Panc1 (cell line): ENCODE measurements at places on chromosomes 6 and 20. TPM values are rescaled to one million over a fixed set of nuclear protein-coding genes. Genes with fewer than 3 reads are reported as not detected.

The CD40 gene
- total RNA-seq: 14.1 TPM

The ERVFRD-1 gene
- total RNA-seq: not detected

The LINC00237 gene
- total RNA-seq: not detected

The FOXC1 gene
- 6.7 TPM for total RNA-seq

The UBE2C gene
- total RNA-seq: 173 TPM

DNA sequence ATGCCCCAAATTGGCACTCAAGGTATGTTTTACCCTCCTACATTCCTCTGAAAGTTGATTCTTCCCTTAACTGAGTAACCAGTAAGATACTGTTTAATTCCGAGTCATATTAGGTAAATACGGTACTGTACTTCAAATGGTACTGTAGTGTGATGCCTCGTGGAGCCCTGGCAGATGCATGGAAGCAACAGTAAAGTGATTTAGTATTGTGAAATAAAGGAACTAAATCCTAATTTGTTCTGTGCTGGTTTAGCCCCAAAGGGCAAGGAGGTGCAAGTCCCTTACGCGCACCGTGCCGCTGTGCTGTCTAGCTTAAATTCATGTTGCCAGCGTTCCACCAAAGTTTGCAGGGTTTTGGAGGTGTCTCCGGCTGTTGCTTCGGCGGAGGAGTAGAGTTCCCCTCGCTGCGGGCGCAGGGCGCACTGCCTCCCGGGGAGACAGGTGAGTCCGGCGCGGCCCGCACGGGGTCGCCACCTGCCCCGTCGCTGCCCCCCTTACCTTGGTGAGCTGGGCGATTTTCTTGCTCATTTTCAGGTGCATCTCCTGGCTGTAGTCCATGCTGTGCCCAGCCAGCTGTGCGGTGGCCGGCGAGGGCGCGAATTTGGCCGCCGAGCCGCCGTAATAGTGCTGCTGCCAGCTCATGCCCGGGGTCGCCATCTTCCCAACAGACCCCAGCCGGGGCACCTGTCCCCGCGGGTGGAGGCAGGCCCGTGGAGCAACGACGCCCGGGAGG, 655 bp downstream of the FAM184A start:
- DNase-seq: peak; percentile 18

- DNase-seq: no peak
These were observed 123.9 kb upstream of the NXT1 start for GRCh38 chr20:23226612-23227265.

GRCh38 chr6:17093686-17094085, 8.2 kb upstream of the STMND1 start:
- no peak for DNase-seq

GRCh38 chr6:93828553-93828952, 409.2 kb upstream of the EPHA7 start:
- DNase-seq: no peak

DNA sequence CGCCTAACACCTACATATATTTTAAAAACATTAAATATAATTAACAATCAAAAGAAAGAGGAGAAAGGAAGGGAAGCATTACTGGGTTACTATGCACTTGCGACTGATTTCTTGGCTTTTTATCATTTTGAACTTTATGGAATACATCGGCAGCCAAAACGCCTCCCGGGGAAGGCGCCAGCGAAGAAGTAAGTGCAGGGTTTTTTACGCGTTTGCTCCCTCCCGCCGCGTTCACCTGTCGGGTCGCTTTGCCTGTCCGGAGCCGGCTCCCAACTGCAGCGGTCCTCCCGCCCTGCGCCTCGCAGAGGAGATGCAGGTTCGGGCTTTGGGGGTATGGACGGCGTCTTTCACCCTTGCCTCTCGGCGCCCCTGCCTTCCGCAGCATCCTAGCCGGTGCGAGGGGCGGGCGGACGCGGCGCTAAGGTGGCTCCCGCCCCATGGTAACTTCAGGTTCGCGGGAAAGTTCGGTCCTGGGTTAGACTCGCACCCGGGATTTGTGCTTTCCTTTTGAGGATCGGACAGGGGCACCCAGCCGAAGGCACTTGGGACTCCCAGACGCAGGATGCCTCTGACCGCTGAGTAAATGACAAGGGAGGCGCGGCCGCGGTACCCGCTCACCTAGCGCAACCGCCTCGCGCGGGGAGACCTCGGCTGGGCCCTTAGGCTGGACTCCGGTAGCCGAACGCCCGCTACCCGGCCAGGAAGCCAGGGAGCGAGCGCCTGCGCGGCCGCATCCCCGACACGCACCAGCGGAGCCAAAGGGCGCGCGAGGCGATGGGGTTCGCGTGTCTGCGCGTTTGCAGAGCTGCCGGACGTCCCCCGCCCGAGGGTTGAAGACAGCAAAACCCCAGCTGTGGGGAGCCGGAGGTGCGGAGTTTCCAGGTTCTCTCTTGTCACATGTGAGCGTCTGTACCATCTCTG, 891 bp downstream of the RSPO3 start:
- no peak for DNase-seq

GRCh38 chr6:387293-387741, 4.2 kb upstream of the IRF4 start:
- no peak for DNase-seq

GRCh38 chr6:50185006-50185405, 135.3 kb upstream of the DEFB112 start:
- DNase-seq: no peak

DNA sequence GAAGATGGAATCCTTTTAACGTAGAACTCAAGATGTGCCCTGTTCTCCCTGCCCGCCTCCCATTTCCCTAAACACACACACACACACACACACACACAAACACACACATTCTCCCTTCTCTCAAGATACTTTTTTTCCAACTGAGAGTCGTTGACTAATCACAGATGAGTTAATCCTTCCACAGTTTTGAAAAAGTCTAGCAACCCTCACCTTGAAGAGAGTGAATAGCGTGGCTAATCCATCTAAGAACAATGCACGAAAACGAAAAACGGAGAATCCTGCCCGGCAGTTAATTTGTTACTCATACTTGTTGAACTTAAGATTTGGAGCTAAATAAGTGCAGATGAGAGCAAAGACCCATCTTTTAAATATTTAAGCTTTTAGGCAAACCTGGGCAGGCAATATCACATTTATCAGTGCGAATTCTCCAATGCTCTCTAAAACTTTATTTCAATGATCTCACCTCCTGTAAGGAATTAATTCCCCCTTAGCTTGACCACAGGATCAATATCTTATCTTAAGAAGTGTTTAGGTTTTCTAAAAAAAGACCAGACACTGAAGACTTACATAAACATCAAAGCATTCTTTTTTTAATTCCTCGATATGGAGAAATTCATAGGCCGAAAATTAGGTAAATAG, 1.1 kb downstream of the AGPAT4 start:
- DNase-seq: no peak

DNA sequence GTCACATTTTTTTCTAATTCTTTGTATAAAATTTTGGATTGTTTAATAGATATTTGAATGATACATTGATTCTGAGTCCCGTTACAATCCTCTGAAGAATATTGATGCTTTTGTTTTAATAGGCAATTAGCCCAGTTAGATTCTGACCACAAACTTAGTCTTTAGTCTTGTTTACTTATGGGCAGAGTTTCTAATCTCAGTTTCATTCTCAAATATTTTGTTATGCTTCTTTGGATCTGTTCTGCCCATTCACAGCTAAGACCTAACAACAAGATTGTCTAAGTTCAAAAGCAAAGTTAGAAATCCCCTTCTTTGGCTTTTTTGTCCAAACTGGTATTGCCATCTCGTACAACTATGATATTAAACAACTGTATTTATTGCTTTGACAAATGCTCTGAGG, 58.0 kb downstream of the TBXT start:
- DNase-seq: no peak

DNA sequence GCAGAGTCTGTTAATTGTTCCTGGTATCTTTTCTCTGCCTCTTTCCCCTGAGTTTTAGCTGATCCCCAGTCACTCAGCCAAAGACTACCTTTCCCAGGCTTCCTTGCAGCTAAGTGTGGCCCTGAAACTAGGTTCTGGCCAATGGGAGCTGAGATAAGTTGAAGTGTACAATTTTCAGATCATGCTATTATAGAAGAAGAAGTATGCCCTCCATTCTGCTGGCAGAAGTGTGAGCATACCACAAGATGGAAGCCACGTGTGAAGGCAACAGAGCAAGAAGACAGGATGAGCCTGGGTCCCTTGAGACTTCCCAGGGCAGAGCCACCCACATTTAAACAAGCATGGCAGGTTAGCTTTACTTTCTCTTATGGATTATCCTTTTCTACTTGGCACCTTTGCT, 273.2 kb downstream of the HIVEP2 start:
- no peak for DNase-seq

DNA sequence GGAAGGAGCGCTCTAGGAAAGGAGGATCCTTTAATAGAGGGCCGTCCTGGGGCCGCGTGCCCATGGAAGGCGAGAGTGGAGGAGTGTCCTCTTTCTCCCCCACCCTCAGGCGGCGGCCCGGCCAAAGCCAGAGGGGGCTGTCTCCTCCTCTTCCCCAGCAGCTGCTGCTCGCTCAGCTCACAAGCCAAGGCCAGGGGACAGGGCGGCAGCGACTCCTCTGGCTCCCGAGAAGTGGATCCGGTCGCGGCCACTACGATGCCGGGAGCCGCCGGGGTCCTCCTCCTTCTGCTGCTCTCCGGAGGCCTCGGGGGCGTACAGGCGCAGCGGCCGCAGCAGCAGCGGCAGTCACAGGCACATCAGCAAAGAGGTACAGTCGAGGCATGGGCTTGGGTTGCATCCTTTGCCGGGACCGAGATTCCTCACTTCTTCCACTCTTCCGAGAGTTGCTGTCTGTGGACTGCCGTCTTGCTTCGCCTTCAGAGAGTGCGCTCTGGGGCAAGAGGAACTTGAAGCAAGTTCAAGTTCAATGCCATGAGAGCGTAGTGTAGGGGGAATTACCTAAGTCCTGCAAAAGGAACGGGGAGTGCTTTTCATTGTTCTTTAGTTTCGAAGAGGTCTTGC, at the start of gene LAMA2:
Gene LAMA2, plus strand, starts transcription at position 148 of the 621 bp plus-strand sequence. Its CDS starts 108 bp downstream, at position 256.
- DNase-seq: no peak

- DNase-seq: no peak
These were observed 28.1 kb downstream of the NFYA start for GRCh38 chr6:41100871-41101287.

DNA sequence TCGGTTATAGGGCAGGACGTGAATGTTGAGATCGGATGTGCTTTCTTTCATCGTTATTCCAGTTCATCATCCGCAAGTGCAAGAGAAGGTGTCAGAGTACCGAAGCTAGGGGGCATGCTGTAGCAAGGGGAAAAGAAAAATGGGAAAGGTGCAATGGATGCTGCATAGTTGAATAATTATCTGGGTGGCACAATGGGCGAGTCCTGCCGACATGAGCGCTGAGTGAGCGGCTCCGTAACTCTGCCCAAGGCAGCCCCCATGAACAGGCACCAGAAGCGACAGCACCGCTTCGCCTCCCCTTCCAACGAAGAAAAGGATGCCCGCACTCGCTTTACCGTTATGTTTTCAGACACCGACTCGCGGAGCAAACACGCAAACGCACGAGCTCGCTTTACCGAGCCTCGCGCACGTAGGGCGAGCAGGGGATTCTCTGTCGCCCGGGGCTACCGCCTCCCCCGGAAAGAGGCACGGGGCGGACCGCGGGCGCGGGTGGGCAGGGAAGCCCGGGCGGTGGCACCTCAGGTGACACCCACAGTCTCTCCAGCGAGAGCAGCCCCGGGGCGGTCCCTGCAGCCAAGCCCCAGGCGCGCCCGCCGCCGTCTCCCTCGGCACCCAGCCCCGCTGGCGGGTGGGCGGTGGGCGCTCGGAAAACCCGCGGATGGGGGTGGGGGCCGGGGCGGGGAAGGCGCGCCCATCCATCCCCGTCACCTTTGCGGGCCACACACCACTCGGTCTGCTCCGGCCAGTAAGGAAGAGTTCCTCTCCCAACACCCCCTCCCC, 654 bp downstream of the WASF1 start:
- peak; percentile 78 for DNase-seq

- DNase-seq: no peak
These were observed 9.6 kb downstream of the TMEM239 start for GRCh38 chr20:2825761-2826160.

DNA sequence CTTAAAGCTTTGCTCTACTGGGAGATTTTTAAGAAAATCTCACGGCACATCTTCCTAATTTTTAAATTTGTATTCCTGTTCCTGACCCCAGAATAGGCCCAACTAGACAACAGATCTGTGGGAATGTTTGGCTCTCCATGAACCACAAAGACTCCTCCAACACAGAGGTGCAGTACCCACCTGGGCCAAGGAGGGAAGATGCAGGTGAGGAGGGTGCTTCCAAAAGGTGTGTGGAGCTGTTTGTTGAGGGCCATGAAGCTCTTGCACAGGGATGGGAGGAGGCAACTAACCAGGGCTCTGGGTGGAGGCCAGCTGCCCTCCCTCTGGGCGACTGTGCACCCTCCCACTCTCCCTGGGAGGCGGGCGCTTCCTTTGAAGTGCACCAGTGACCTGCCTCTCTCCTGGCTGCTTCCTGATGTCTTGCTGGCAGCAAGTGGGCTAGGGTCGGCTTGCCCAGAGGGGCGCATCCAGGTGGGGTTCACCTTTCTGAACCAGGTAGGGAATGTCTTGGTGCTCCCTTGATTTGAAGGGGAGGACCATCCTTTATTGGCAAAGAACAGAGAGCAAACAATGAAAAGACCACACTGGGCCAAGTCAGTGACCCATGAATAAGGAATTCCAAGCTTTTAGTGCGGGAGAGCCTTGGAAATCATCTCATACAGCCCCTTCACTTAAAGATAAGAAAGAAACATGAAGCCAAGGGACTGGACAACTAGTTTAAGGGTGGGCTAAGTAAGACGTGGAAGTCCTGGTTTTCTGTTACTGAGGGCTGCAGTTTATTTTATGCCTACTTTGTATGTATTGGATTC, 76.0 kb downstream of the ANKRD6 start:
- no peak for DNase-seq

DNA sequence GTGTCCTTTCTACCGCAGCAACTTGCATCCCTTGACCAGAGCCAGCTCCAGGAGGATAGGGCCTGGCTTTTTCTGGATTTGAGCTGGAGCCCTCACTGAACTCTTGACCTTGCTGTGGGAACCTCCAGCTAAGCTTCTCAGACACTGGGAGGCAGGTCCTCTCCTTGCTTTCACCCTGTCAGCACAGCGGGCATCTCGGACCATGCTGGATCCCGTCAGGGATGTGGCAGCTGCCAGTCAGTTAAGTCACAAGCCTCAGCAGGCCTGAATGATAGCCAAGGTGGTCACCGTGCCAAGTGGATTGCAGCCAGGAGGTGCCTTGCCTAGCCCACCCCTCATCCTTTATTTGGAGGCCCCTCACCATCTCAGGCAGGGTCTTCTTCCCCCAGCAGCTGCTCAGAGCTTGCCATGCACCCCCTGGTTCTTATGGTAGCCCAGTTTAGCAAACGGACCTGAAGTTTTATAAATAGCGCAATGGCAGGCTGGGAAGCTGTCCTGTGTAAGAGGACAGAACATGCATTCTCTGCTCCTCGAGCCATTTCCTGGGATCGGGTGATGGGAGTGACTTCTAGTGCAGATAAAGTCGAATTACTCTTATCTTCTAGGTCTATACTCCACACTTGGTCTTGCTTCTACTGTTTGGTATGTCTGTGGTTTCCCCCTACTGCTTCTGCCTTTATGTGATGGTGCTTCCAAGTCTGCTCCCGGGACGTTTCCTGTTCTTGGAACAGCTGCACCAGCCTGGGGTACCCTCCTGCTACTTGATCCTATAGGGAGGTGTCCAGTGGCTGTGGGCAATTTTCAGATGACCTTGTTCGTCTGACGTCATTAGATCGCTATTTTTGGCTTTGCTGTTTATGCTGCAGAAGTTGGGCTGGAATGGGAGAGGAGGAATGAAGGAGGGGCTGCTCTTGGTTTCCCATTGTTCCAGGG, 7.1 kb upstream of the MYLK2 start:
- DNase-seq: no peak

- DNase-seq: no peak
These were observed 231.3 kb downstream of the TFAP2C start for GRCh38 chr20:56860413-56860812.
